ENCODE measurements at places on chromosomes 7 and 10. TPM values are rescaled to one million over a fixed set of nuclear protein-coding genes. Genes with fewer than 3 reads are reported as not detected.

MIOS gene
- 49.9 TPM for total RNA-seq

ANXA7 gene
- 60.6 TPM for total RNA-seq

CYP2C19 gene
- total RNA-seq = 3.7 TPM

SSC4D gene
- total RNA-seq = 1.7 TPM

SPDYE6 gene
- not detected for total RNA-seq

IGFBP1 gene
- total RNA-seq = 3.1 TPM

HOXA1 gene
- total RNA-seq = 9.5 TPM

PTF1A gene
- total RNA-seq = 0.51 TPM

MOGAT3 gene
- 1.1 TPM for total RNA-seq

CFAP70 gene
- total RNA-seq = 9.7 TPM

NXPH1 gene
- total RNA-seq = 0.29 TPM

PLAC9 gene
- 8.2 TPM for total RNA-seq

GRID1 gene
- 9.2 TPM for total RNA-seq

COX19 gene
- 14.8 TPM for total RNA-seq

AP3M1 gene
- total RNA-seq = 48.0 TPM

ZNF862 gene
- 21.2 TPM for total RNA-seq

C7orf57 gene
- 0.36 TPM for total RNA-seq

FAM25C gene
- not detected for total RNA-seq

HSPA12A gene
- total RNA-seq = 11.0 TPM

COL26A1 gene
- total RNA-seq = 10.6 TPM

All from type B pancreatic cell (in vitro differentiated cells).